Mucosa of descending colon (tissue), 3 donors: ENCODE measurements at places on chromosomes 1 and 21. TPM values are rescaled to one million over a fixed set of nuclear protein-coding genes. Genes with fewer than 3 reads are reported as not detected.

DNA sequence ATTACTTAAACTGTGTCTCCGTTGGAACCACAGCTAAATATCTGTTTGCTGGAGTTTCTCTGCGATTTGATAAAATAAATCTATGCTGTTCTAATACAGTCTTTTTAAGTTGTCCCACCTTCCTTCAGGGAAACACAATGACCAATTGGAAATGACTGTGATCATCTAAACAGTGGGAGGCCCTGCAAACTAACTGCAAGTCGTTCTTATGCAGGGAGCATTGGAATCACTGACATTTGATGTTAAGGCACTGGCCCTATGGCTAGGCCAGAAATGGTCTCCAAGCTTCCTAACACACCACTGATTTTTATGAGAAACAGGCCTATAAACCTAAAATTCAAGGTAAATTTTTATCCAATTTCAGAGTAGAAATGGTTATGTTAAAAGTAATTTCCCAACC lies 645.2 kb downstream of the LMO4 start:
- no peak for DNase-seq

DNA sequence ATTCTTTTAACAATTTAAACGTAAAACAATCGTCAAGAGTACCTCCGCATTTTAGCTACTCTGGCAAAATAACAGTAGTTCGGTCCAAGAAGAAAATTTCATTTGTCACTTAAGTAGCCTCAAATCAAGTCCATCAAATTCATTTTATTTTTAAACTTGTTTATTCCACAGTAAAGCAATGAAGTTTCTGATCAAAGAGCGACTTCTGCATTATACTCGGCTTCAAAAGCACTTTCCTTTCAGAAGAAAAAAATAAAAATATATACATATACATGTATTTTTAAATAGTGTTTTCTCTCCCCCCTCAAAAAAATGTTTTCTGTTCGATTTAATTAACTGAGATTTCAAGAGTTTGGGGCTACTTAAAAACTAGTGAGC lies 115.0 kb downstream of the RERE start:
- no peak for DNase-seq

GRCh38 chr1:7575041-7575400 lies 196.1 kb upstream of the VAMP3 start:
- DNase-seq, result peak; percentile 3

DNA sequence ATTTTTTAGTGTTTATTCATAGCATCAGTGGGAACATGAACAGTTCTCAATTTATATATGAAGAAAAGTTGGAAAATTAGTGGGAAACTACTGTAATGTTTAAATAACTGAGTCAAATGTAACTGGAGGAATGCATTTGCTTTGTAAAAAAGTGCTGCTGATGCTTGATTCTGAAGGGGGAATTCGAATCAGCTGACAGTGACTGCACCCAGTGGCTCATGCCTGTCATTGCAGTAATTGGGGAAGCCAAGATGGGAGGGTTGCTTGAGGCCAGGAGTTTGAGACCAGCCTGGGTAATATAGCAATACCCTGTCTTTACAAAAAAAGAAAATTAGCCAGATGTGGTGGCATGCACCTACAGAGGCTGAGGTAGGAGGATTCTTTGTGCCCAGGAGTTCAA lies 398.4 kb downstream of the ZP4 start:
- DNase-seq, result no peak

Gene HHIPL2
- 0.26 TPM for total RNA-seq

Gene FNDC7
- total RNA-seq, result not detected

DNA sequence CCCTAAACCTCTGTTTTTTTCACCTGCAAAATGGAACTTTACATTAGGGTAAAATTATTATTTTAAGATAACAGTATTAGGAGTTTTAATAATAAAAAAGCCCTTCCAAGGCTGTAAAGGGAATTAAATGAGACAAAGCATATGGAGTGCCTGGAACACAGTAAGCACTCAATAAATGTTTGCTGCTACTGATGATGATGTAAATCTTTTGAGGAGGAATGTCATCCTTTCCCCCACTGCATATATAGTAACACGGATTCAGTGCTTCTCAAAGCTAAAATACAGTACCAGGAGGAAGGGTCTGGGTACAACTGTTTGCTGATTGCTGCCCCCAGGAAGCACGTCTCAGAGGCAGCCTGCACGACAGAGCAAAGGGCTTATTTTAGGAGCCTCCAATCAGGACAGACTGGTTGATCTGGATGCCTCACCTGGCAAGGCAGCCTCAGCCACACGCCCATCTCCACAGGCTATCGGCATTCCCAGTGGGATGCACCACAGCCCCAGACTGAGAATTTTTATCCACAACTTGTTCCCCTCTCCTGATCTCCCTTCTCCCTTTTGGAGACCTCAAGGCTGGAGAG lies 64.4 kb downstream of the GADD45A start:
- peak; percentile 54 for DNase-seq

GRCh38 chr1:157107702-157108101 lies 8.1 kb upstream of the ETV3L start:
- no peak for DNase-seq

Gene FAM72B
- total RNA-seq, result 2.6 TPM

DNA sequence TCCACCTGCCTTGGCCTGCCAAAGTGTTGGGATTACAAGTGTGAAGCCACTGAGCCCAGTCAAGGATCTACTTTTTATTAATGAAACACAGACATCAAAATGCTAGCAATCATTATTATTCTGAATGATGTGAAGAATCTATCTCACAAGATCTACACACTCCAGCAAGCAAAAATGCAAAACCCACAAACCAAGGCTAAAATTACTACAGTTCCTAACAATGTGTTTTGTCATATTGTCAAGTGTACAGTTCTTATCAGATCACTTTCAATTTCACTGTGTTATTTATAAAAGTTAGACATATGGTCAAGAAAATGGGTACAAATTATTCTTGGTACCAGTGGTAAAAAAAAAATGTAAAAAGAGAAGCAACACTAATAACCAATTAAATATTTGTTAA lies 61.3 kb upstream of the SDC3 start:
- no peak for DNase-seq

DNA sequence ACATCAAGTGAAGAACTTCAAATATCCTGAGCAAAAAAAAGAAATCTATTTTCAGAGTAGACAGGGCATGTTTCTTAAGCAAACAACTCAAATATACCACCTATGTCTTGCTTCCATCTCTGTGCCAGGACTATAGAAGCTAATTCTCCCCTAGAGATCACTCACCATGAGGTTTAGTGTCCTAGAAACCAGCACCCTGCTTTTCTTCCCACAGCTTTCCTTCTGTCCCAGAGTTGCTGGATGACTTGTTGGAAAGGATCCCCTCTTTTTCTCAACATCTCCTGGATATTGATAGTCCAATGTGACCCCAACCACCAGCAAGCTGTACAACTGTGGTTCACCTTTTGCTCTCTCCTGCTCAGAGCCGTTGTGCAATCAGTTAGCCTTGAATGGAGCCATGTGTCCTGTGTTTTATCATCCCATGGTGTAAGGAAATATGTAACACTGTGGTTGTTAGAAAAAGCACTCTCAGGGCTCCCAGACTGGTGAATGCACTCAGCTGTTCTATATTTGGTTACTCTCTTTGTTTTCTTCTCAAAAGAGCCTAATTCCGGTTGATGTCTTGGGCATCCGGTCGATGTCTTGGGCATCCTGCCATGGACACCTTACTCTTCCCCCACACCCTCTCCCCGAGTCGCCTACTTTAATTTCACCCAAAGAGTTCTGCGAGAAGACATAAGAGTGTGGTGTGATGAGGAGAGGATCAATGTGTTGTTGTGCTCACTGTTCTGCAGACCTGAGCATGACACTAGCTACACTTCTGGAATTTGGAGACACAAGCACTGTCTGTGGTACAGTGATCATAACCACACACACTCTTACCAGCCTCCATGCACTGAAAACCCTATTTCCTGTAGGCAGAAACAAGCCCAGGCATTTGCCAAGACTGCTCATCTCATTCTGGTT lies 1.7 kb downstream of the TNFSF4 start:
- DNase-seq, result no peak

Gene VASH2
- total RNA-seq, result 0.41 TPM

Gene S100B
- total RNA-seq, result 2.2 TPM

Gene CFAP141
- total RNA-seq, result not detected

- DNase-seq, result no peak
These were observed 177.5 kb downstream of the SETD4 start for GRCh38 chr21:35882791-35883240.

Gene HES3
- not detected for total RNA-seq

Gene BCAR3
- total RNA-seq, result 54.3 TPM

- DNase-seq, result no peak
These were observed 577 bp upstream of the CEP350 start for GRCh38 chr1:179953974-179954492.

GRCh38 chr21:39531840-39532239 lies 80.1 kb downstream of the SH3BGR start:
- no peak for DNase-seq

DNA sequence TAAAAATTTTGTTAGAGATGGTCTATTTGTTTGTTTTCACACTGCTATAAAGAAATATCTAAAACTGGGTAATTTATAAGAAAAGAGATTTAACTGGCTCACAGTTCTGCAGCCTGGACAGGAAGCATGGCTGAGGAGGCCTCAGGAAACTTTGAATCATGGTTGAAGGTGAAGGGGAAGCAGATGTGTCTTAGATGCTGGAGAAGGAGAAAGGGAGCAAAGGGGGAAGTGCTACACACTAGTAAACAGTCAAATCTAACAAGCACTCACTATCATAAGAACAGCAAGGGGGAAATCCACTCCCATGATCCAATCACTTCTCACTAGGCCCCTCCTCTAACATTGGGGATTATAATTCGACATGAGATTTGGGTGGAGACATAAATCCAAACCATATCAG lies 76.8 kb upstream of the COL24A1 start:
- no peak for DNase-seq

Gene LCE1B
- not detected for total RNA-seq

Gene GPA33
- 221 TPM for total RNA-seq

Gene VWA5B1
- total RNA-seq, result 0.16 TPM
